ENCODE measurements at places on chromosomes 12 and 14.

- DNase-seq = no peak
Measured at GRCh38 chr12:54027442-54027786, 826 bp upstream of the HOXC6 start.

DNA sequence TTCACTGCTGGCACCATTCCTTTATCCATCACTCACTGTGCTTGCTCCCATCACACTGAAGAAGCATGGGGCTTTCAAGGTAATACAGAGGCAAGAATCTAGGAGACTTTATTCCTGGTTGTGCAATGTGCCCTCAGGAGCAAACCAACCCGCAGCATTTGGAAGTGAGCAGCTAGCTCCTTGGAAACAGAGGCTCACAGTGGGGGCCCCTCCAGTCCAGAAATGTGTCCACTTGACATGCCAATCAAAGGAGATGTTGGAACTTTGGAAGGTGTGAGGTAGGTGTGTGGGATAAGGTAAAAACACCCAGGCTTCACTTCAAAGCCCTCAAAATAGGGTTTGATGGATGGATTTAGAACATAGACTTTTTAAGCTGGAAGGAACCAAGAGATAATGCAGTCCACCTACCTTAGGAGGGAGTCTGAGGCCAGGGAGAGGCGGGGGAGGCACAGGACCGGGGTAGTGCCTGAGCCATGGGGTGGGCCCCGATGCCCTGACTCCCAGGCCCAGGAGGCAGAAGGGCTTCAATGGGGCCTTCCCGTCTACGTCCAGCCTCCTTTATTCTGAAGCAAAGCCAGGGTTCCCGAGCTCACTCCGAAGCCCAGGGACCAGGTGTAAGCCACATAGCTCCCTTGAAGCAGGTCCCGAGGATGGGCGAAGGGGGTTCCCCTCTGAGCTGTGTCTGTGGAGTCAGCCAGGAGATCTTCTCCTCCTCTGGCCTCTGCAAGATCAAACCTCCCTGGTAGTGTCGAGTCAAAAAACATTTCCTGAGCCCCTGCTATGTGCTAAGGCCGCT lies 17.6 kb upstream of the BCL11B start:
- no peak for DNase-seq

DNA sequence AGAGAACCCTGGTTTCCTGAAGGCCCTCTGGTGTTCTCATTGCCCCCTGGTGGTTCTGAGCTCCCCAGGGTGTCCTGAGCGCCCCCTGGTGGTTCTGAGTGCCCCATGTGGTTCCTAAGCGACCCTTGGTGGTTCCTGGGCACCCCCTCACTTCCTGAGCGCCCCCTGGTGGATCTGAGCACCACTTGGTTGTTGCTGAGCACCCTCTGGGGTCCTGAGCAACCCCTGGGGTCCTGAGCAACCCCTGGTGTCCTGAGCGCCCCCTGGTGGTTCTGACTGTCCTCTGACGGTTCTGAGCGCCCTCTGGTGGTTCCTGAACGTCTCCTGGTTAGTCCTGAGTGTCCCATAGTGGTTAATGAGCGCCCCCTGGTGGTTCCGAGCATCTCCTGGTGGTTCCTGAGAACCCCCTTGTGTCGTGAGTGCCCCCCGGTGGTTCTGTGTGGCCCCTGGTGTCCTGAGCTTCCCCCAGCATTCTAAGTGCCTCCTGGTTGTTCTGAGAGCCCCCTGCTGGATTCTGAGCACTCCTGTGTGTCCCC lies 568.3 kb downstream of the TMEM121 start:
- DNase-seq = peak; percentile 84

DNA sequence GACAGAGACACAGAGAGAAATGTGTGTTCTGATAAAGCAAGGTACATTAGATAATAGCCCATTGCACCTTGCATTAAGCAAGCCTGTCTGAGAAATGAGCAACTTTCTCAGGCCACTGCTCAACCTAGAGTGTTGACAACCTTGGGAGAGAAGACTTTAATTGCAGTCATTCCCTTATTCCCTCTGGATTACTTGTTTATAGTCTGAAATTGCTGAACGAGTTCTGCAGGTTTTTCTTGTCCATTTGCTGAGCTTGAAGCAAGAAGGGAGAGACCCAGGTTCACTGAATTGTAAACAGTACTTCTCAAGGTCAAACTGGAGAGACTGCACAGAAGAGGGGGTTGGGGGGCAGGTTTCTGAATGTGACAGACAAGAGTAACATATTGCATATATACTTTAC lies 159.4 kb upstream of the PLEKHG7 start:
- DNase-seq = no peak

DNA sequence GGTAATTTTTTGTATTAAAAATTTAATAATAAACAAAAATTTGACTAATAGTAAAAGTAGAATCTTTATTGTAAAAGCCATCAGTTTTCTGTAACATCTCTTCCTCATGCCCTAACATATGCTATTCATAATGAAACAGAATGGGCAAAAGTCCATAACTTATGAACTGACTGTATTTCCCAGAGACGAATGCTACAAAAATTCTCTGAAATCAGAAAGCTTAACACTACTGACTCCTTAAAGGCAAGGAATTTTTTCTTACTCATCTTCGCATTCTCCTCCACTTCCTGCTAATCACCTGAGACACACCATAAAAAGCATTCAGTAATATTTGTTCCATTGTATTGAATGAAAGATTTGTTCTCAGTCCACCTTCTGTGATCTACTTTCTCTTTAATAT lies 17.6 kb downstream of the MON2 start:
- peak; percentile 29 for DNase-seq

Data from activated CD4-positive, alpha-beta T cell treated with anti-CD3 and anti-CD28 coated beads, Interleukin-10, Interleukin-2, amounts not matched to agents 100 ng/mL and 50 ng/mL, durations not matched to agents 16 hours and 8 hours (primary cell).